ENCODE measurements at places on chromosomes 5 and 9.

GRCh38 chr9:98341157-98342097 lies 86.0 kb upstream of the TBC1D2 start:
- DNase-seq: no peak

- no peak for DNase-seq
Observed at GRCh38 chr5:122885891-122886290, 40.5 kb downstream of the SNX24 start.

- DNase-seq: no peak
Observed at GRCh38 chr5:15676591-15676990, 176.6 kb downstream of the FBXL7 start.

- no peak for DNase-seq
Observed at GRCh38 chr5:17229313-17229712, 11.9 kb downstream of the BASP1 start.

- DNase-seq: no peak
Observed at GRCh38 chr9:116057371-116057770, 96.2 kb upstream of the PAPPA start.

GRCh38 chr9:32940740-32941139 lies 60.7 kb downstream of the APTX start:
- no peak for DNase-seq

DNA sequence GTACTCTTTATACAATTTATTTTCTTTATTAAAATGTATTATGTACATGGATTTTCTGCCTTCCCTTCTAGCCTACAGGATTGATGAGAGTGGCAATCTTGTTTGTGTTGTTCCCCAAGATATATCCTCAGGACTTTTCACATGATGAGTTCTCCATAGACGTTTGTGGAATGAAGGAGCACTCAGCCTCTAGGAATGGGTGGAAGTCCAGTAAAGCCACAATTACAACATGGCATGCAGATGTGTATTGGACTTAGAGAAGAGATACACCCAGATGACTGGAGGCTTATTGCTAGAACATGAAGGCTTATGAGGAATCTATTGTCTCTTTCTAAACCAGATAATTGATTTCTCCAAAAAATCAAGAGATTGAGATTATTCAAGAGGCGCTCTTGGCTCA lies 8.2 kb upstream of the DOCK2 start:
- no peak for DNase-seq

GRCh38 chr9:1980387-1980786 lies 34.8 kb upstream of the SMARCA2 start:
- DNase-seq: no peak

- DNase-seq: no peak
Observed at GRCh38 chr9:129328355-129329042, 150.4 kb upstream of the IER5L start.

- no peak for DNase-seq
Observed at GRCh38 chr9:109745335-109746283, 34.4 kb upstream of the PALM2AKAP2 start.

DNA sequence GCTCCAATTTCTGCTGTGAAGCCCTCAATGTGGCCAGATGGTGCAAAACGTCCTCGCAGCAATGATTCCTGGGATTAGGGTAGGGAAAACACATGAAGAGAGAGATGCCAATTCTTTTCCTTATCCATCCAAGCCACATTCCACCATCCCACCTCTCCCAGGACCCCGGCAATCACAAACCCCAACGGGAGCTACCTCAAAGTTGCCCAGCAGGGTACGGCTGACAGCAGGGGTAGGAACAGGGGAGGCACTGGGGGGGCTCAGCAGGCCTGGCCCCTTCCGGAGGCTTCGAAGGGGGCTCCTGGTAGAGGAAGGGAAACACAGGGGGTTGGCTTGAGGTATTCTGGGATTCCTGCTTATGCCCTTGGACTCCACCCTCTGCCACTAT lies 3.4 kb upstream of the STOML2 start:
- DNase-seq: no peak

GRCh38 chr9:133778336-133779013 lies 40.3 kb upstream of the SARDH start:
- no peak for DNase-seq

GRCh38 chr5:111232311-111233051 lies 8.3 kb downstream of the CAMK4 start:
- DNase-seq: no peak

GRCh38 chr9:131404581-131404980 lies 10.7 kb downstream of the PRRC2B start:
- DNase-seq: no peak

DNA sequence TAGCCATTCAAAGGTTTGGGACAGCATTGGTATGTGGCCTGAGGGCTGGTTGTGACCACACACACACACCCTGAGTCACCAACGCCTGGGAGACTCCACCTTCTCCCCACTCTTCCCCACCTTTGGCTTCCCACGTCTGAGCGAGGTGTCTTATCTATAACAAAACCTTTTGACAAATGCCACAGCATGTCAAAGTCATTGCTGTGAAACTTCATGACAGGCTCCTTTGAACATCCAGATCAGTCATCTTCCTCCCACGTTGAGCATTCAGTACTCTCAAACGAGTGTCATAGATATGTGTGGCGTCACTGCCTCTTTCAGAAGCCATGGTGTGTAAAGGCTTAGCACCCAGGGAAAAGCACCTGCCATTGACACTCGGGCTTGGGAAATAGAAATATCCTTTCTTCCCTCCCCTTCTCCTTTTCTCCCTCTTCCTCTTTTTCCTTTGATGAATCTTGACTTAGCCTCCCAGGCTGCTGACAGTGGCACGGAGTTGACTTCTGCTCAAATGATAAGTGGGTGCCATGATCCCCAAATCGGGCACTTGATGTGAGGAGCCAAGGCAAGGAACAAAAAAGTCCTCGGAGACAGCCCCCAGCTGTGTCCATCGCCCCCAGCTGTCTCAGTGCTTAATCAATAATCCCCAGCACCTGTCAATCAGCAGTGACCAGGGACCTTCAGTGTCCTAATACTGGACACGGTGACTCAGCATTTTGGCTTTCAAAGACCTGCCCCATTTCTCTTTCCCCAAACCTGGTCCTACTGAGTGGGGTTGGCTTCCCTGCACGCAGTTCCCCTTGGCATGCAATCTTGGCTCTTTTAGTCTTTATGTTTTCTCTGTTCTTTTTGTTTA lies 114.8 kb downstream of the FGF18 start:
- no peak for DNase-seq

DNA sequence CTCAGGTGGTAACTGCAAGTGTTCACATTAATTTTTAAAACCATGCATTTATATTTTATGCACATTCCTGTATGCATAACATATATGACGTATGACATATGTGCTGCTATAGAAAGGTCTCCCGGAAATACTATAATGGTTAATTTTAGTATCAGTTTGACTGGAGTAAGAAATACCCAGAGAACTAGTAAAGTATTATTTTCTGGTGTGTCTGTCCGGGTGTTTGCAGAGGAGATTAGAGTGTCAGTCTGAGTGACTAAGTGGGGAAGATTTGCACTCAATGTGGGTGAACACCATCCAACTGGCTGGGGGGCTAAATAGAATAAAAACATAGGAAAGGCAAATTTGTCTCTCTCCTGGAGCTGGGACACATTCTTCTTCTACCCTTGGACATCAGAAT lies 26.9 kb downstream of the UIMC1 start:
- no peak for DNase-seq

GRCh38 chr9:125579030-125579932 lies 127.7 kb downstream of the MAPKAP1 start:
- DNase-seq: no peak

GRCh38 chr9:117413346-117414219 lies 1.3 kb downstream of the ASTN2 start:
- no peak for DNase-seq

DNA sequence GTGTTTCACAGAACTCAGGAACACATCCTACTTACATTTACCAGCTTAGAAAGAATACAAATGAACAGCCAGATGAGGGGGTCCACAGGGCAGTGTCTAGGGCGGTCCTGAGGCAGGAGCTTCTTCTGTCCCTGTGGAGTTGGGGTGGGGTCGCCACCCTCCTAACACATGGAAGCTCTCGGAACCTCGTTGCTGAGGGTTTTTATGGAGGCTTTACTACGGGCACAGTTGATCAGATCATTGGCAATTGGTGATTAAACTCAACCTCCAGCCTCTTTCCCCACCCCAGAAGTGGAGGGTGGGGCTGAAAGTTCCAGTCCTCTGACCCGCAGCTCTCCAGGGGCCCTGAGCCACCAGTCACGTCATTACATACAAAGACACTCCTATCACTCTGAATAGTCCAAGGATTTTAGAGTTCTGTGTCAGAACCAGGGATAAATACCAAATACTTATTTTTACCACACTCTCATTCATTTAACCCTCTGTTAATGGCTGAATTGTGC lies 156.9 kb downstream of the COL23A1 start:
- DNase-seq: no peak

DNA sequence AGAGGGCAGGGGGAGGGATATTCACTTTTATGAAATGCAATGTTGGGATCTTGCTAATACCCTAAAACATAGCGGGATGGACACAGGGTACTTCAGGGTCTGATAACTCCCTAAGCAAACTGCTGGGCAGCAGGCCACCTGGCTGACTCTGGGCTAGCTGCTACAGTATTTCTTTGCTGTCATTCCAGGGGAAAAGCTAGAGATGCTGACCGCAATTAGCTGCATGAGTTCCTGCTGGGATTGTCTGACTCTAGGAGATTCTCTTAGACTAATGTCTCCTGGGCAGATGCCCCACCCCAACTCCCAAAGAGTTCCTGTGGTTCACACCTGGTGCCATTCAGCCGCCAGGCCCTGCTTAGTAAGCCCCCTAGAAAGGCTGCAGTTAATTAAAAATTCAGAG lies 69.9 kb downstream of the PSAT1 start:
- DNase-seq: no peak

DNA sequence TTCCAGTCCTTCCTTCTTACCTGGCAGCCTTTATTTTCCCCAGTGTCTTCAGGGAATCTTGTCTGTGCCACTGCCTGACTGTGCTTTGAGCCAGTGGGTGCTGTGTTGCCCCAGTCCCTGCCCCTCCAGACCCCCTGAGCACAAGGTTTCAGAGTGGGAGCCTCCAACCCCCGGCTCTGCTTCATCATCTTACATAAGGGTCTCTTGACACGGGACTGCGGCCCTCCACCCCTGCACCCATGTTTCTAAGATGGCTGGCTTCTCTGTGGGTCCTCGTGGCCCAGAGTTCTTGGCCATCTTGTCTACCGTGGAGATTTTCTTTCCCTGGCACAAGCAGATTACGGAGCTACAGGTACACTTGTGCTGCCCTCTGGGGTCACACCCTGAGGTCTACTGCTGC lies 194.1 kb downstream of the CACNA1B start:
- no peak for DNase-seq

DNA sequence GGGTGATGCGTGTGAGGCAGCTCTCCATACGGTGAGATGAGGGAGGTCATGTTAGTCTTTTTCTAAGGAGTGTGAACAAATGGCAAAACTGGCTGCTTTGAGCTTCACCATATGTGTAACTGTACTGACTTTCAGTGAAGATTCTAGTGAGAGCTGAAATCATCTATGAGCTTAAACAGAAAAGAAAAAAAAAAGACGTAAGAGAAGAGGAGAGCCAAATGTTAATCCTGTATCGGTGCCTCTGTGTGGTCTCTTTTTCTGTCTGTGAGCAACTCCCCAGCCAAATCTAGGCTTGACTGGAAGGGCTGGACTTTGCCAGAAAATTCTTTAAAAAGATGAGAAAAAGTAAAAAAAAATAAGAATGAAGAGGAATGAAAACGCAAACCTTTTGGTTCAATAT lies 209.7 kb upstream of the TUT7 start:
- no peak for DNase-seq

GRCh38 chr5:10913841-10914240 lies 152.8 kb upstream of the DAP start:
- no peak for DNase-seq

DNA sequence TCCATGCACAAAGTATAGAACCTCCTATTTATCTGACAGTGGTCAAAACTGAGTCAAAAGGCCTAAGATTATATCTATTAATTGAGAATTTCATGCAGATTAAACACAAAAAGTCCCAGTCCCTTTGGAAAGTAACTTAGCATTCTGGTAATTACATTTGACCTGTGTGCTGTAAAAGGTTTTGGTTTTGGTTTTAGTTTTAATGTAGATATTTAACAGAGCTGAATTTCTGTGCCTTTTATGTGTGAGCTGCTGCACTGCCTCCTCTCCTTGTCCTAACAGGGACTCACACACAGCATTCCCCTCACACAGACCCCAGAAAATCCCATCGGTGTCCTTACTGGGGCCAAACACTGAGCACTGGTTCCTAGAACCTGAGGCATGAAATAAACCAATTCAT lies 31.0 kb upstream of the FSD1L start:
- DNase-seq: no peak

DNA sequence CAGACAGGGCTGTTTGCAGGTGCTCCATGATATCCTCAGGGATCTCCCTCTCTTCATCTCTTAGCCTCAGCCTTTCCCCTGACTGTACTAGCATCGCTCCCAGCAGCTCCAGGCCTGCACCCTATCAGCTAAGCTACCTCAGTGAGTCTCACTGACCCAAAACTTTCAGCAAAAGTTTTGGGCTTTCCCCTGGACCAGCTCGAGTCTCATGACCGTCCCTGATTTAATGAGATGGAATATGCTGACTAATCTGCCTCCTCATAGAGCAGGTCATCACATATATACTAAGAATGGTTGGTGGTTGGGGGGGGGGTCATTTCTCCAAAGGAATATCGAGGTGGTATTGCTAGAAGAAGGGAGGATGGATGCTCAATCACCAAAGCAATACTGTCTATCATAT lies 151.5 kb downstream of the NR3C1 start:
- no peak for DNase-seq

DNA sequence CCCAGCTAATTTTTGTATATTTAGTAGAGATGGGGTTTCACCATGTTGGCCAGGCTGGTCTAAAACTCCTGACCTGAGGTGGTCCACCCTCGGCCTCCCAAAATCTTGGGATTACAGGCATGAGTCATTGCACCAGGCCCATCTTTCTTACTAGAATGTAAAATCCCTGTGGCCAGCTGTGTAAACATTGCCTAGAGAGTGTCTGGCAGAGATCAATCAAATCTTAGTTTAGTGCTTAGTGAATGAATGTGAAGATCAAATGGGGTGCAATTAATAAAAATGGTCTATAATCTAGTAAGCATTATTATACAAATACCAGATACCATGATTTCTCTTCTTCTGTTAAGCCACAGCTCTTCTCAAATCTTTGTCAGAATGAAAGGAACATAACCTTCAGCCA lies 289.9 kb downstream of the KCTD16 start:
- no peak for DNase-seq

- DNase-seq: no peak
Observed at GRCh38 chr5:71658916-71659662, 60.0 kb upstream of the CARTPT start.

GRCh38 chr5:151164687-151165392 lies 7.3 kb upstream of the ANXA6 start:
- peak; percentile 56 for DNase-seq

DNA sequence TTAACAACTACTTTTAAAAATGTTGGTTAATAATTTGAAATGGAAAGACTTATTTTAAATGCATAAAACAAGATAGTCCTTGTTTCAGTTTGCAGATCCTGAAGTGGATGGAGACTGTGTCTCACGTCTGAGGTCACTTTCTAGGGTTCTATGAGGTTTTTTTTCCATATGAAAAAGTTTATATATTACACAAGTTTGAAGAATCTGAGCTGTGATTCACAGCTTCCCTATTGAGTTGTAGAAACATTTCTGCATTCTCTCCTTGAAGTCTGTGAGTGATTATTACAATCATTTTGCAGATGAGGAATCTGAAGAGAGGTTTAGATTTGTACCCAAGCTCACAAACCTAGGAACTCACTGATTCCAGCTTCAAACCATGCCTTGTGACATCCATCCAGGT lies 442.5 kb upstream of the KLF4 start:
- no peak for DNase-seq

- no peak for DNase-seq
Observed at GRCh38 chr5:160496334-160496733, 74.7 kb downstream of the PTTG1 start.
